Upper lobe of right lung (tissue), 1 donor: ENCODE measurements at places on chromosomes 3 and 15. TPM values are rescaled to one million over a fixed set of nuclear protein-coding genes. Genes with fewer than 3 reads are reported as not detected.

DNA sequence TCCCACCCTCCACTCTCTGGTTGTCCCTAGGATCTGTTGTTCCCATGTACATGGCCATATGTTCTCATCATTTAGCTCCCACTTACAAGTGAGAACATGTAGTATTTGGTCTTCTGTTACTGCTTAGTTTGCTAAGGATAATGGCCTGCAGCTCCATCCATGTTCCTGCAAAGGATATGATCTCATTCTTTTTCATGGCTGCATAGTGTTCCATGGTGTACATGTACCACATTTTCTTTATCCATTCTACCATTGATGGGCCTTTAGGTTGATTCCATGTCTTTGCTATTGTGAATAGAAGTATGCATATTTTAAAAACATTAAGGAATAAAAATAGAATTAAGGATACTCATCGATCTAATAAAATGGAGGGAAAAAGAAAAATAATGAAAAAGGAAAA lies 278.4 kb downstream of the MBNL1 start:
- H3K36me3 ChIP-seq: no peaks in the 10 kb centered on the region
- H3K27ac ChIP-seq: no peak overlapping the region
- no peak for DNase-seq
- no peaks in the 10 kb centered on the region for H3K4me1 ChIP-seq

DNA sequence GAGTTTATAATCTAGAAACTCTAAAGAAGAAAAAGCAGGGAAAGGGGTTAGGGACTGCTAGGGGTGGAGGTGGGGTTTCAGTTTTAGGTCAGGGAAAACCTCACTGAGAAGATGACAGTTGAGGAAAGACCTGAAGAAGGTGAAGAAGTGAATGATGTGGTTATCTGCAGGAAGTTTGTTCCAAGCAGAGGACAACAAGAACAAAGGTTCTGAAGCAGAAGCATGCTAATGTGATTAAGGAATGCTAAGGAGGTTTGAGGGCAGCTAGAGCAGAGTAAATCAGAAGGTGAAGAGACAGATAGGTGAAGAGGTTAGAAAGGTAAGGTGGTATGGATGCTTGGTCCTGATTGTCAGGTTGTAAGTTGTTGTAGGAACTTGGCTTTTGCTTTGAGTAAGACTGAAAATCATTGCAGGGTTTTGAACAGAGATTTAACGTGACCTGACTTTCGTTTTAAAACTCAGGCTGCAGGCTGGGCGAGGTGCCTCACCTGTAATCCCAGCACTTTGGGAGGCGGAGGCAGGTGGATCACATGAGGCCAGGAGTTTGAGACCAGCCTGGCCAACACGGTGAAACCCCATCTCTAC lies 8.6 kb downstream of the OXSR1 start:
- H3K36me3 ChIP-seq: no peaks in the 10 kb centered on the region
- peaks cover 6% of the 10 kb centered on the region for H3K4me1 ChIP-seq
- H3K27ac ChIP-seq: no peak overlapping the region
- no peak for DNase-seq
- H3K4me3 ChIP-seq: no peak overlapping the region
- H3K27me3 ChIP-seq: no peaks in the 10 kb centered on the region

GRCh38 chr3:14522129-14522691 lies 17.9 kb downstream of the GRIP2 start:
- no peak overlapping the region for H3K4me3 ChIP-seq
- H3K36me3 ChIP-seq: no peaks in the 10 kb centered on the region
- H3K27me3 ChIP-seq: peaks cover 7% of the 10 kb centered on the region
- DNase-seq: peak; percentile 55
- H3K27ac ChIP-seq: no peak overlapping the region

DNA sequence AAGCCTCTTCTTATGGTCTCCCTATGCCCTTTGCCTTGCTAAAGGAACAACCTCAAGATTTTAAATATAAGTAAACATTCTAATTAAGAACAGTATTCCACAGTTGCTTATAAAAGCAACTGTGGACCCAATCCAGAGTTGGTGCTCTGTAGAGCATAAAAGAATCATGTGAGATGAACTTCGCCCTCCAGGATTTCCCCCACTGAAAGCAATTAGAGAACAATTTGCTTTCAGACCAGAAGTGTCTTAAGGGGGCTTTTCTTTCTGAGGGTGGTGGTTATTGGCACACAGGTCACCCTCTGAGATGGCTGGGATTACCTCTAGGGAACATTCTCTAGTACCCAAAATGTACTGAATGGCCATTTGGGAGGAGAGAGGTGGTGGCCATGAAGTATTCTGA lies 10.6 kb downstream of the ZNF592 start:
- H3K4me3 ChIP-seq: no peak overlapping the region
- H3K27ac ChIP-seq: no peak overlapping the region
- H3K27me3 ChIP-seq: no peaks in the 10 kb centered on the region
- no peaks in the 10 kb centered on the region for H3K36me3 ChIP-seq

DNA sequence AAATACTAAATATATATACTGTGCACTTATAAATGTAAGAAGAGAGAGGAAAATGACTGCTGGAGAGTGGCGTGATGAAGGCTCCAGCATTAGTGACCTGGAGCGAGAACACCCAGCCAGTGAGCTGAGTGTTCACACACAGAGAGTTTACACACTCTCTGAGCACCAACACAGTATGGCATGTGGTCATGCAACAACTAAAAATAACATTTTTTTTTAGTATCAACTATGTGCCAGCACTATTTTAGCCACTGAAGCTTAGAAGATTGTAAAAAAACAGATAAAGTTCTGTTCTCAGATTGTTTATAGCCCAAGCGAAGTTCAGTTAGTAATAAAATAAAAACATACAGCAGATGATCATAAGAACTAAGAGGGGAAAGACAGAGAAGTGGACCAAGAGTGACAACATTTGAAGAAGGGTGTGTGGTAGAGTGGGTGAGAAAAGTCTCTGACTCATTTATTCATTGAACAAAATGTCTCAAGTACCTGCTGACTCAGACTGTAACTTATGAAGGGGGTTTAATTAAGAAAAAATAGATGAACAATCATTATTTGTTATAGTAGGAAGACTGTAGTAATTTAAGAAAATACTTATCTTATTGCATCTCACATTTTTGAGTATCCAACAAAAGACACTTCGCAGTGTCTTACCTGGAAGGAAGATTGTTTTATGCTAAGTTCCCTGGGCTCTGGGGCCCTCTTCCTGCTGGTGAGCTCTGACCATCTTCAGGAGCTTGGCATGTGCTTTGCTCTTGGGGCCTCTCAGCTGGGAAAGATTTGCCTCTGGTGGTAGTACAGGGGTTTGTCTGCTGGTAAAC lies 43.8 kb downstream of the GAP43 start:
- no peak overlapping the region for H3K4me3 ChIP-seq
- H3K36me3 ChIP-seq: no peaks in the 10 kb centered on the region
- H3K27ac ChIP-seq: no peak overlapping the region
- no peaks in the 10 kb centered on the region for H3K4me1 ChIP-seq

- no peak overlapping the region for H3K4me3 ChIP-seq
- no peaks in the 10 kb centered on the region for H3K27me3 ChIP-seq
- DNase-seq: no peak
These were observed 2.9 kb upstream of the NIT2 start for GRCh38 chr3:100331660-100332059.

Gene LIPH
- total RNA-seq: 38.0 TPM

- H3K27me3 ChIP-seq: peaks cover 14% of the 10 kb centered on the region
- no peak overlapping the region for H3K27ac ChIP-seq
- no peak overlapping the region for H3K4me3 ChIP-seq
- DNase-seq: no peak
- no peaks in the 10 kb centered on the region for H3K36me3 ChIP-seq
These were observed 58.2 kb downstream of the SLC6A1 start for GRCh38 chr3:11050666-11051323.

Gene SH2D7
- not detected for total RNA-seq

GRCh38 chr3:37703626-37704025 lies 158.1 kb upstream of the CTDSPL start:
- no peaks in the 10 kb centered on the region for H3K36me3 ChIP-seq
- no peaks in the 10 kb centered on the region for H3K27me3 ChIP-seq
- H3K27ac ChIP-seq: peak overlapping the region; percentile 2

GRCh38 chr3:184651904-184652303 lies 60.0 kb downstream of the MAGEF1 start:
- H3K36me3 ChIP-seq: no peaks in the 10 kb centered on the region
- H3K27ac ChIP-seq: no peak overlapping the region
- no peak overlapping the region for H3K4me3 ChIP-seq
- no peaks in the 10 kb centered on the region for H3K27me3 ChIP-seq

GRCh38 chr15:64282701-64283100 lies 73.3 kb downstream of the CSNK1G1 start:
- no peaks in the 10 kb centered on the region for H3K36me3 ChIP-seq
- no peaks in the 10 kb centered on the region for H3K4me1 ChIP-seq
- no peak overlapping the region for H3K27ac ChIP-seq
- no peaks in the 10 kb centered on the region for H3K27me3 ChIP-seq
- no peak overlapping the region for H3K4me3 ChIP-seq

Gene ADGRG7
- not detected for total RNA-seq

DNA sequence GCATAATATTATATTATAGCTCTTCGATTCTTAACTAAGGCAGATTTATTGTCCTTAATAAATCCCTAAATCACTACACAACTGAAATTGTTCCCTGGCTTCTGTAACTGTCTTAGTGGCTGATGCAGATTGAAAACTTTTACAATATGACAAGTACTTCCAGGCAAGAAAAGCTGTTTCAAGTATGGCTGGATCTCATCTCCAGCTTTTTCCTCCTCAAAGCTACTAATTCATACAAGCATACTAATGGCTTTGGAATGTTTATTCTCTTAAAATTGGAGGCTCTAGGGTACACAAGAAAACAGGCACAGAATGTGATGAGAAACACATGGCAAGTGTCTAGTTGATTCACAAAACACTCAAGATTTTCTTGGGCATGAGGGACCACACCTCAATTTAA lies 351.5 kb upstream of the ICE2 start:
- no peak for DNase-seq
- no peak overlapping the region for H3K4me3 ChIP-seq
- no peaks in the 10 kb centered on the region for H3K27me3 ChIP-seq
- H3K4me1 ChIP-seq: no peaks in the 10 kb centered on the region
- H3K27ac ChIP-seq: no peak overlapping the region

- H3K4me1 ChIP-seq: peaks cover 13% of the 10 kb centered on the region
- peaks cover 34% of the 10 kb centered on the region for H3K36me3 ChIP-seq
- peak overlapping the region; percentile 74 for H3K4me3 ChIP-seq
- H3K27me3 ChIP-seq: no peaks in the 10 kb centered on the region
These were observed 8.8 kb downstream of the BCL6 start for GRCh38 chr3:187736418-187736871.

- DNase-seq: no peak
- H3K27me3 ChIP-seq: no peaks in the 10 kb centered on the region
- no peaks in the 10 kb centered on the region for H3K36me3 ChIP-seq
- H3K27ac ChIP-seq: no peak overlapping the region
- no peak overlapping the region for H3K4me3 ChIP-seq
These were observed 559.8 kb upstream of the CBLB start for GRCh38 chr3:106428565-106428994.

DNA sequence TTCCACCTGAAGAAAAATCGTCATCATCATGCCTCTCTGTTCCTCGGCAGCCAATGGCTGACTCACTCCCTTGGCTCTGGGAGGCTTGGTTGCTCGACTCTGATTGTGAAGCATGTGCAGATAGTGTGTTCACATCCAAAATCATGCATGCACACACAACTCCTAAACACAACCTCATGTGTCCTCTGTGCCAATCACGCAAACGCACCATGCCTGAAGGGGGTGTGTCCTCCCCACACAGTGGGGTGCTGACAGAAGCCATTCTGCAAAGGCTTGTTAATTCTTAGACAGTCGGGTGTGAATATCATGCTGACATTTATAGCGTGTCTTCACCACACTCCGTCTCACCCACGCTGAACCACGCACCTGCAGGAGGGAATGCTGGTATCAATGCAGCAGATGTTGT lies 11.4 kb upstream of the CCDC174 start:
- H3K4me1 ChIP-seq: no peaks in the 10 kb centered on the region
- peaks cover 44% of the 10 kb centered on the region for H3K27me3 ChIP-seq
- DNase-seq: no peak
- H3K4me3 ChIP-seq: no peak overlapping the region
- H3K36me3 ChIP-seq: no peaks in the 10 kb centered on the region

- H3K4me3 ChIP-seq: peak overlapping the region; percentile 60
- DNase-seq: peak; percentile 82
- peak overlapping the region; percentile 91 for H3K27ac ChIP-seq
- H3K4me1 ChIP-seq: peaks cover 4% of the 10 kb centered on the region
- H3K36me3 ChIP-seq: peaks cover 24% of the 10 kb centered on the region
These were observed 1.3 kb upstream of the THBS1 start for GRCh38 chr15:39579487-39580116.

Gene LTF
- total RNA-seq: 14.3 TPM

GRCh38 chr3:137692803-137693431 lies 71.2 kb upstream of the SOX14 start:
- peak; percentile 71 for DNase-seq
- H3K36me3 ChIP-seq: no peaks in the 10 kb centered on the region
- no peaks in the 10 kb centered on the region for H3K27me3 ChIP-seq
- no peak overlapping the region for H3K27ac ChIP-seq
- no peaks in the 10 kb centered on the region for H3K4me1 ChIP-seq
- no peak overlapping the region for H3K4me3 ChIP-seq

Gene FAM107A
- total RNA-seq: 91.5 TPM

DNA sequence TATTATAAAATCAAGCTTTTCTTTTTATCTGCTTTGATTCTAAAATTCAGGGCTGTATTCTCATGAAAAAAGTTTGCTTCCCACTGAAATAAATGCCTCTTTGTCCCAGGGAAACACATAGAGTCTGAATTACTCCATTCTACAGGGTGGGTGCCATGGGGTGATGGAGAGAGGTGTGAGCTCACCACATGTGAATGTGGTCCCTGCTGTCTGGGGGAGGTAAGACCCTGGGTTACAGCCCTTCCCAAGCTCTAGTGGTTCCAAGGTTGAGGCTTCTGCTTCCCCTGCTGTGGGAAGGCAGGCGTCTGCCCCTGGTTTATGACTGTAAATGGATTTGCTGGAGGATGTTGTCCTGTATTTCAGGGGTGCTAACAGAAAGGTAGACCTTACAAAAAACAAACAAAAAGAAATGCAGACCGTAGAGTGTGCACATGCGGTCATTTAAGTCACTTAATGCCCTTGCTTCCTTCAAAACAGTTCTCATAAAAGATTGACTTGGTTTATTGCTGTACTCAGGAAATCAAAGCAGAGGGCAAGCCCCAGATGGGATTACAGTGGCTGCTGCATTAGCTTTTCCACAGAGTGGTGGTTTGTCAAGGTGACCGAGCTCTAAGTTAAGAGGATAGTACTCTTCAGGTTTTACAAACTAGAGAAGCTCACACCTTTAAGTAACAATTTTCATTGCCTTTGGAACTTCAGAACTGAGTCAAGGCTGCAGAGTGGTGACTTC lies 49.2 kb downstream of the CTDSPL start:
- H3K27ac ChIP-seq: no peak overlapping the region
- no peak for DNase-seq
- no peak overlapping the region for H3K4me3 ChIP-seq
- H3K27me3 ChIP-seq: no peaks in the 10 kb centered on the region
- H3K4me1 ChIP-seq: peaks cover 29% of the 10 kb centered on the region
- no peaks in the 10 kb centered on the region for H3K36me3 ChIP-seq

Gene HIGD2B
- not detected for total RNA-seq

DNA sequence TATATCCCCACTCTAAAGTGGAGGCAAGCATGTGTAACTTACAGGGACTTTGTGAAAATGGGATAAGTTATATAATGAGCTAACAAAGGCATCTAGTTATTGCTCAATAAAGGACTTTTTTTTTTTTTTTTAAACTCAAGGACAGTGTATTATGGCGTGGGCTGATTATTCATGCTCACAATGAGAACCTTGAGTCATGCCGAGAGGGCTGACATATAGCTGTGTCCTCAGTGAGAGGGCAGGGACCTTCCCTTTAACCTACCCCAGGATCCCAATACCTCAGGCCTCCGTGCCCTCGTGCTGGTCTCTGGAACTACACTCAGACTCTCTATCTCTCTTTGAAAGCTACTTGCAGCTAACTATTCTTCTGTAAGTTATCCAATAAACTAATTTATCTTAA lies 319.9 kb upstream of the ICE2 start:
- no peak for DNase-seq
- no peaks in the 10 kb centered on the region for H3K36me3 ChIP-seq
